ENCODE measurements at places on chromosomes 13 and 19.

GRCh38 chr13:43159026-43159461 is 135.7 kb downstream of the DNAJC15 start:
- DNase-seq: no peak

DNA sequence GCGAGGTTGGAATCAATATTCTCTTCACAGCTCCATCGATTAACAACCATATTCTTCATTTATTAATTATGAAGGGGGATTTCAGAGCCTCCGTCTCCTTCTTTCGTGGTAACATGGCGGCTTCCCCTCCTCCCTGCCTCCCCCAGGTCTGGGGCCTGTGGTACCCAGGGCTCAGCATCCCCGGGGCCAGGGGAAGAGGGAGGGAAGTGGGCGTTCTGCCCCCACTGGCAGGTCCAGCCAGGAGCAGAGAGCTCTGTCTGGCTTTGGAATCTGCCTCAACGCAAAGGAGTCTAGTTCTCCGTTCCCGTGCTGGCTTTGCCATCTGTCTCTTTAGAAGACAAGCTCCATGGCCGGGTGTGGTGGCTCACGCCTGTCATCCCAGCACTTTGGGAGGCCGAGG is 37.8 kb upstream of the ONECUT3 start:
- no peak for DNase-seq

DNA sequence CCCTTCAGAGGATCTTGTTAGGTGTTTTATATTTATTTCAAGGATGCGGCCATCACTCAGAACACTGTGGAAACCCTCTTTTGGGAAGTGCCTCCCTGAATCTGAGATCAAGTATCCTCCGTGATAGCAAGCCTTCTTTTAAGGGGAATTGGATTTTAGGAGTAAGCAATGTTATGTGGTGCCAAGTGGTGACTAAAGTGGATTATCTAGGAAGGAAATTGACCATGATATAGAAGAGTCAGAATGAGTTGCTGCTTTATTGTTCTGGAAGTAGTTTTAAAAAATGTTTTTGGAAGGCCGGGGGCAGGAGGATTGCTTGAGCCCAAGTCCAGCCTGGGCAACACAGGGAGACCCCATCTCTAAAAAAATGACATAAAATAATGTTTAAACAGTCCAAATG is 6.7 kb downstream of the ERCC5 start:
- DNase-seq: no peak

GRCh38 chr13:33678906-33679657 is 138.9 kb upstream of the RFC3 start:
- DNase-seq: no peak

GRCh38 chr19:33198169-33198568 is 4.0 kb downstream of the LRP3 start:
- DNase-seq: no peak

DNA sequence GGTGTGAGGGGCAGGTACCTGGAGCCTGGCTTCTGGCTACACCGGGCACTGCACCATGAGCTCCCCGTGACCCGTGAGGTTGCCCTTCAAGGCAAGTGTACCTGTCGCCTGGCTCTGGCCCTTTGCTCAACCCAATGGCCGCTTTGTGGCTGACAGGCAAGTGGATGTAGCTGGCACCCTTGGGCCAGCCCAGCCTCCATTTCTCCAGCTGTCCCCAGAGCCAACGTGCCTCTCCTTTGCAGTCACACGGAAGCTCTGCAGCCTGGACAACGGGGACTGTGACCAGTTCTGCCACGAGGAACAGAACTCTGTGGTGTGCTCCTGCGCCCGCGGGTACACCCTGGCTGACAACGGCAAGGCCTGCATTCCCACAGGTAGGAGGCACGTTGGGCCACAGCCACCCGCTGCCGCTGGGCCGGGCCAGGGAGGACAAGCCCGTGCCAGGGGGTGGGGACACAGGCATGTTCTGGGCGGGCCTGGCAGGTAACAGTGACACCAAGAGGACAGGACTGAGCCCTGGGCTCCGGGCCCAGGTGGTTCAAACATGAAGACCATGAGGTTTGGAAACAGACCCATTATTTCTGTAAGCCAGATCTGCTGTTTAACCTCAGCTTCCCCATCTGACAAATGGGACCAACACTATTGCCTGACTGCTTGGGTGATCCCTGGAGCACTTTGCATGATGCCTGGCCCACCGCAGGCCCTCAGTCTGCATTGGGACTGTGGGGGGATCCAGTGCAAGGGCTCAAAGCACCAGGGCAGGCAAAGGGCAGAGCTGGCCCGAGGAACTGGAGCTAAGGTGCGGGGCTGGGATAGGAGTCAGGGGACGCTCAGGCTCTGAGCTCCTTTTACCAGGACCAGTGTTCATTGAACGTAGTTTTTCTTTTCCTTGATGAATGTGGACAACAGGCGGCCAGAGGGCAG is 17.5 kb upstream of the PROZ start:
- DNase-seq: no peak

GRCh38 chr13:30340331-30341250 is 33.2 kb upstream of the KATNAL1 start:
- no peak for DNase-seq

DNA sequence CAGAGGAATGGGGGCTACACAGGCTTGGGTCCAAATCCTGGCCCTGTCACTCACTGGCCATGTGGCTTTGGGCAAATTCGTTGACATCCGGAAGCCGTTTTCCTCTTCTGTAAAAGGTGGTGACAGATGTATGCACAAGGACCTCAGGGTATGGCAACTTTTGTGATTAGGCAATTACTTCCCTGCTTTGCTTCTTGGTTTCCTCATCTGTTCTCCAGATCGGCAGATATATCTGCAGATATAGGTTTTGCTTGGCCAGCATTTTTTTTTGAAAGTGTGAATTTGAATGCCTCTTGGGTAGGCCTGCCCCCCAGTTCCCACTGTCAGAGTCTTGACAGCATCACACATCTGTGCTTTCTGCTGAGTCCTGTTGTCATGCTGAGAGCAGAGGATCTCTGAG is 17.7 kb downstream of the TMEM272 start:
- no peak for DNase-seq

DNA sequence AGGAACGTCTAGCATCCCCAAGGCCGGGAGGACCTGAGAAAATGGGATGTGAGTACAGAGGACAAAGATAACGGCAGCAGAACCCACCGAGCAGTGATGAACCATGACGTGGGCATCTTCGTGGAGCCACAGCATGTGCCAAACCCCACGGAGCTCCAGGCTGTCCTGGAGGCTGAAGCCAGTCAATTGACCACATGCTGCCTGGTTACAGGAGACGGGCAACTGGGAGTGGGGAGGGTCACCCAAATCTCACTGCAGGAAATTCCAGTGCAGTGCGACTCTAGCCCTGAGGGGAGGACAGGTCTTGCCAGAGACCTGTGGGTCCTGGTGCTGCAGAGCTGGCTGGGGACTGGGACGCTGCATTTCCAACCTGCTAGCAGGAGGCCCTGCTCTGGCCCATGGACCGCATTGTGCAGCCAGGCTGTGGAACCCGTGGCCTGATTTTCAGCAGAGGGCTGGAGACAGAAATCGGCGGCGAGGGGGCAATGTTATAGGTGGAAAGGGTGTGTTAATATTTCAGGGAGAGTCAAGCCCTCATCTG is 3.2 kb upstream of the GRTP1 start:
- no peak for DNase-seq

DNA sequence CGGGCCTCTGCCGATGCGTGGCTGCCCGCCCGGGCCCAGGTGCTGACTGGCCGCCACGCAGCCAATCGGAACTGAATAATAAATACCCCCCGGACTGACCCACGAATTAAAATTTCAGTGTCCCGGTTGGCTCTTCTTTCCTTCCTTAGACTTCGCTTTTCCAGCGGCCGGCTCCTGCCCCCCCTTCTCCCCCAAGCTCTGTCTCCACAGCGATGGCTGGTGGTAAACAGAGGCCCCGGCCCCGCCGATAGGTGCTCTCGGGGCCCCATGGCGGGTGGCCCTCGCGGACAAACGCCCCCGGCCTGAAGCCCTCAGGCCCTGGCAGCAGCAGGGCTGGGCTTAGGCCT is 2.6 kb downstream of the ZBTB7A start:
- no peak for DNase-seq

GRCh38 chr13:102873653-102874052 is 27.8 kb downstream of the ERCC5 start:
- DNase-seq: no peak

DNA sequence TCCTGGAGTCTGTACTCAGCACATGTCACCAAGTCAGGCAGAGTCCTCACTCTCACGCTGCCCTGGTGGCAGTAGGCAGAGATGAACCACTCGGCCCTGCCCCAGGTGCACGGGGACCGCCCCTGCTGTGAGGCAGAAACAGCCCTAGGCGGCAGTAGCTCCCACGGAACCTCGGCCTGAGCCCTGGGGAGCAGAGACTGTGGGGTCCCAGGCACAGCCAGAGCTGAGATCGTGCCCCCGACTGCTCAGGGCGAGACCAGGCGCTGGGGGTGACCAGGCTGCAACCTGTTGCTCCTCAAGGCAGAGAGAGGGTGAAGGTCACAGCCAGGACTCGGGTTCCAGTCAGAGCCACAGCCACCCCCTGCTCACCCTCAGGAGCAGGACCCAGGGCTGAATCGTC is 34.9 kb downstream of the AP1M1 start:
- no peak for DNase-seq

- no peak for DNase-seq
Observed at GRCh38 chr13:47252627-47253026, 355.8 kb upstream of the HTR2A start.

DNA sequence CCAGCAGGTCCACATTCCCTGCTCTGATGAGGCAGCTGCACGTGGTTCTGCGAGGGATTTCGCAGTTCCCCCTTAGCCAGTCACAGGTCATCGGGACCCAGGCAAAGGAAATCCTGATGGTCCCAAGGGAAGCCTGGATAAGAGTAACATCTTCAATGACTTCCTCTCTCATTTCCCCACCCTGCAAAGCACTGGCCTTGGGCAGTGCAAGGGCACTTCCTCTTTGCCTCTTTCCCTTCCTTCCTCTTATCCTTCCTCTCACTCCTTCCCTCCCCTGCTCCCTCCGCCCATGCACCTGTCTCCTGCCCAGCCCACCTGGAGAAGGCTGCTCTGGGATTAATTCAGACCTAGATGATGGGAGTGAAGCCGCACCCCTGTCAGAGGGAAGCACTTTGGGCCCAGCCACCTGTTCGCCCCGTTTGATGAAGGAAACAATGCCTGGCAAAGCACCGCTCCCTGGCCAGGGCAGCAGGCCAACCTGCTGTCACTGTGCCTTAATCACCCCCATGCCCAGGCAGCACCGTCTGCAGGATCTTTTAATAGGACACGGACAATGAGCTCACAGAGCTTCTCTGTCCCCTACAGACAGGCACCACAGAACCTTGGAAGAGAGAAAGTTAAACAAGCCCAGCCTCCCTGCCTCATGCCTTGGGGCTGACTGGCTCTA is 113.5 kb upstream of the PABPC3 start:
- DNase-seq: no peak

DNA sequence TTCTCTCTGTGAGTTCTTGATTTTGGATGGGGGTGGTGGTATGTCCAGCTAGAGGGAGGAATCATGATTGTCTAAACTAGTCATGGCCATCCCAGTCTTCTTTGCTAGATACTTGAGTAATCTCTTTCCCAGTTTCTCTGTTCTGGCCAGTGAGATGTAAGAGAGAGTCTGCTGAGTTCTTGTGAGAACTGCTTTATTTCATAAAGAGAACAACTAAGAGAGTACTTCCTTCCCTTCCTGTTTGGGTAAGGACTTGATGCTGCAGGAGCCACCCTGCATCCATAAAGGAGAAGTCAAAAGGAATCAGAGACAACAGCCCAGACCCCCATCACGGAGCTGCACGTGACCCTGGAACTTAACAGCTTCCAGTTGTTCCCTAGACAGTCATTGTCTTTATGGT is 3.0 kb upstream of the RASL11A start:
- no peak for DNase-seq

Data from NCI-H2107 (cell line).